ENCODE measurements at places on chromosomes 7 and 10.

GRCh38 chr7:24943096-24943948, 36.7 kb downstream of the OSBPL3 start:
- DNase-seq = no peak

DNA sequence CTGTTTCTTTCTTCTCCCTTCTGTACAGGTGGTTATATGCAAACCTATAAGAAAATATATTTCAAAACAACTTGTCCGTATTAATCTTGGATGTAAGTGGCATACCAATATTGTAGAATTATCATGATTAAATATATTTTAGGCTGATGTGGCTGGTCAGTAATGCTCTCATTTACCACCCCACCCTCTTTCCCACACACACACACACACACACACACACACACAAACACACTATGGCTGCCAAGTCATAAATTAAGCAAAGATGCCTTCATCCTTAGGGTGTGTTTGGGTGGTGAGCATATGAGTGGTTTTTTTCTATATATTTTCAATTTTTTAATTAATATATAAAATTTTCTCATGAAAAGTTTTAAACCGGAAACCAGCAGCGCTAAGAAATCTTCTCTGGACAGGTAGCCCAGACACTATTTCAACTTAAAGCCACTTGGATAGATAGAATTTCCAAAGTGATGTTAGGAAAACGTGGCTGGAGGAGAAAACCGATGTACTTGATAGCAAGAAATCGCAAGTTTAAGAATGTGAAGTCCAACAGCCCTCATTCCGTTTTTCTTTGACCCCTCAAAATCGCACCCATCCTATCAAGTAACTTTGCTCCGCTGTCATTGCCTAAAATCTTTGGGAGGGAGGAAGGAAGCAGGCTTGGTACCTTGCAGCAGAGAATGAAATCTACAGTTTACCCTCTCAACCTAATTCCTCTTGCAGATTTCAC, 171.7 kb downstream of the FAM107B start:
- DNase-seq = no peak

DNA sequence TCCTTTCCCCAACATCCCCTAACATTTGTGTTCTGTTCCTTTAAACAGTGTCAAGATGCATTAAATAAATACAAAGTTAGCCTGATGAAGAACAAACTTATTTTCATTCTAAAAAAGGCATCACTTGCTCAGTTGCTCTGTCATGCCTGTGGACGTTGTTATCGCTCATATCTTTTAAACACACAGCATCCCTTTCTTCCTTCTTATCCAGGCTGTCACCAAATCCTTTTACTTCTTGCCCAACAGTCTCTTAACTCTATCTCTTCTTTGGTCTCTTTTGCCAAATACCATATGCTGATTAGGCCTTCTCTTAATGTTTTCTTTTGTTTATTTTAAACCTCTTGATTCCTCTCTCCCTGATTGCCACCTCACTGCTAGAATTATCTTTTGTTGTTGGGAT, 43.9 kb downstream of the DKK1 start:
- DNase-seq = no peak

DNA sequence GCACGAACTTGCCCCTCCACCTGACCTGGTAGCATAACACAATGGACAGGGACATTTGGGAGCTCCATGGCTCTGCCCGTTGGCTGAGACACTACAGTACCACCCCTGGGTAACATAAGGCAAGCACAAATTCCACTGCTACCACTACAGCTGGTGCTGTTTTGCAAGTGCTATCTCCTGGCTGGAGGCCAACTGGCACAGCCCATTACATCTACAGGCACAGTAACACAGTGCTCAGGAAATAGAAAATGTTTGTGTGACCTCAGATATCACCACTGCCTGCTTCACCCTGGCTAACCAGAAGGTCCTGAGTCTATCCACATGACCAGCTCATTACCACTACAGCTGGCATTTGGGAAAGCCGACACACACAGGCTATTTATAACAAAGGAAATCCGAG, 631.1 kb upstream of the MBL2 start:
- no peak for DNase-seq

GRCh38 chr7:36692456-36692855, 31.8 kb downstream of the AOAH start:
- no peak for DNase-seq

DNA sequence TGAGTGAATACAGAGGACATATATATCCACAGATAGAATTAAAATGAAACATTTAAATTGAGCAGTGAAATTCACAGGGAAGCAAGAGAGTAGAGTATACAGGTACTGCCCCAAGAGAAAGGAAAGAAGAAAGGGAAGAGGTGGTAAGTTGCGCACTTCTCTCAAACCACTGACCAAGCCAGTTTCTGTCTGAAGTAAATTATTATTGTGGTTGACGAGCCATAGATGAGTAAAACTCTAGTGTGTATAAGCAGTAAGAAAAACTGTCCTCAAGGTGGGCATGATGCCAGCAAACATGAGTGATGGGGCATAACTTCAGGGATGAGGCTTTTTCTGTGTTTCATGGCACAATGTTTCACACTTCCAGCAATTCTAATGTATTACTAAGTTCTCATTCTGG, 4.4 kb upstream of the BET1 start:
- no peak for DNase-seq

DNA sequence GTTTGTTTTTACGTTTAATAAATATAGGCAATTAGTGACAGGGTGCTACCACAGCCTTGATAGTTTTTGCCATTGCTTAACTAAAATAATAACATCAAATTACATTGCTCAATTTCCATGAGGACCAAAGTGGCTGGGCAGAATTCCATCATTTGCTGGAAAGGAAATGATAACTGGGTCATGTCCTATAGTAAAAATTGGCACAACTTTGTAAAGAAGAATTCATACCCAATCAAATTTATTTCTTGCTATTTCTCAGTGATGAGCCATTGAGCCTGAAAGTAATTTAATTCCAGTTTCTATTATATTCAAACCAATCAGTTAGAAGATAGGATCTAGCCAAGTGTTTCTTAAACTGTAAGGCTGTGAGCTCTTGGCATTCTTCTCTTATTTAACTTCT, 102.2 kb upstream of the CTTNBP2 start:
- DNase-seq = no peak

DNA sequence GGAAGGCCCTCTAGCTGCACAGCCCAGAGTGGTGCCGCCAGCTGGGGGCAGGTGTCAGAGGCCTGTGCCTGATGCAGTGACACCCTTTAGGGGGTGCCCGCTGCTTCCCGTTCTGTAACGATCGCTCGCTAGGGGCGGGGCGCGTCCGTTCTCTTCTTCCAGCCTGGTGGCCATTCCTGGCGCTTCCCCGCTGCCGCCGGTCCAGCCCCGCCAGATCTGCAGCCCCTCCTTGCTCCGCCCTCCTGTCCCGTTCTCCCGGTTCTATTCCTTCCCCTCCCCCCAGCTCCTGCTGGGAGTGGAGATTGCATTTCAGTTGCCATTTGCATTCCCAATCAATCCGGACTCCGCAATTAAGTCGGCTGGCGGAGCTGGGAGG, 39.2 kb downstream of the AGAP3 start:
- DNase-seq = no peak

- no peak for DNase-seq
Observed at GRCh38 chr7:85237721-85238120, 50.9 kb upstream of the SEMA3D start.

DNA sequence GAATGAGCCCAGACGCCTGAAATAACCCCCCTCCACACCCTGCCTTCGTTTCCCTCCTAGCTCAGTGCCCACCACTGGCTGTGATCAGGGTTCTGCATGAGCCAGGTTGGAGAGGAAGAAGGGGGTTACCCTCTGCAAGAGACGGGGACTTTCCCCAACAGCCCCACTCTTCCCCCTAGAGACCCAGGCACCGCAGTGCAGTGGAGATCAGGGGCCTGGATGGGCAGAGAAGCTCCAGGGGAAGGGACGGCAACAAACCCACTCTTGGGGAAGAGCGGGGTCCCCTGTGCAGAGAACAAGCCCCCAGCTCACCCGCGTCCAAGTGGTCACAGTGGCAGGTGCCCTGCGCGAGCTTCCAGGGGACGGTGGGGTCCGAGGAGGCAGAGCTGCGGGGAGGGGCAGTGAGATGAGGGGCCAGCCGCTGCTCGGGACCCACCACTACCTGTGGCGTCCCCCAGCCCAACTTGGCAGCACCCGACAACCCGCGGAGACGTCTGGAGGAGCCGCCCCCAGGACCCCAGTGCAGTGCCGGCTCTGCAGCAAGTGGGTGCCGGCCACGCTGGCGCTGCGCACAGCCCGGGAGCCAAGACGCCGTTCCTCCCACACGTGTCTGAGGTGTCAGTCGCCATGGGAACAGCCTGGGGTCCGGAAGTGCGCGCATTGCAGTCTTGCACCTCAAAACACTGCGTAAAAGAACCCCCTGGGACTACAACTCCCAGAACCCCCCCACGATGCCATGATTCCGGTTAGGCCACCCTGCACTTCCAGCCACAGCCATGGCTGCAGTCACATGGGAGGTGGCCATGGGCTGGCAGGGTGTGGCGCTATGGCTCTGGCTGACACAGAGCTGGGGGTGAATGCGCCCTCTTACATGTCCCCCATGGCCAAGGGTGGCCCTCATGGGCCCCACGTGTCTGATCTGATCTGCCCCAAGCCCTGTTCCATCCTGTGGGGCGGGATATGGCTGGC, 45.8 kb upstream of the WIPI2 start:
- no peak for DNase-seq

- DNase-seq = no peak
Observed at GRCh38 chr10:125708971-125709503, 10.5 kb upstream of the EDRF1 start.

DNA sequence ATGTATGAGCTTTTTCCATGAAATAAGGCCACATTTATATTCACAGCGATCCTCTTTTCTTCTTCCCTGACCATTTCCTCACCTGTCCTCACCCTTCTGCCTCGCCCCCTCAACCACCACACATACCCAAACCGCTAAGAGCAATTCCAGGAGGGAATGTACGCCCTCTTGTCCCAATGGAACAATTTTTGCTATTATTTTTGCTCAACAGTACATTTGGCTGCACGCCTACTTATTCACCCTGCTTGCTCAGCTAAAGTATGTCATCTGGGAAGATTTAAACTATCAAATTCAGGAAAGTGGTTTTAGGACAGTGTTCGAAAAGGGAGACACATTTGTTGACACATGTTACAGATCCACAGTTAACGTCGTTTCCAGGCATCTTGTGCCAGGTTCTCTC, 252.7 kb downstream of the NEBL start:
- no peak for DNase-seq

DNA sequence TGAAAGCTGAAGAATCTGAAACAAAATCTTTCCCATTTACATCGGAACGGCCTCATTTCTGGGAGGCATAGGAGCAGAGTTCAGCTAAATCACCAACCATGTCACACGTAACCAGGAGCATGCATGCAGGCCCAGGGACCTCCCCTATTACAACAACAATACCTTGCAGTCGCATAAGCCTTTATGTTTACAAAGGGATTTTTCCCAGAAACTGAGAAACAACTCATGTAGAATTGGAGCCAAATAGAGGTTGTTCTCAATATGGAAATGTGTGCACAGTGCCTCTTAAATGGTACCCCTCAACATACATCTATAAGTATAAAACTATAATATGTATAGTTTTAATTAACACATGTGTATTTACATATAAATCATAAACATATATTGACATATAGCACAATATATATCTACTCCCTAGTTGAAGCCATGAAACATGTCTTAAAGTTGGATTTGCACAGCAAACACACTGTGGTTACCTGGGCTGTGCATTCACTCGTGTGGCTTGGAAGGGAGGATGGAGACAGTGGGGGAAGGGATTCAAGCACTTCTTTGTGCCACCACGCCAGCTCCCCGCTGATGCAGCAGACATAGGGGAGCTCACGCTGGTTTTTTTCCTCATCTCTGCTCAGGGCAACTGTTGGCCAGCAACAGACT, 35.0 kb upstream of the DGKI start:
- DNase-seq = no peak

DNA sequence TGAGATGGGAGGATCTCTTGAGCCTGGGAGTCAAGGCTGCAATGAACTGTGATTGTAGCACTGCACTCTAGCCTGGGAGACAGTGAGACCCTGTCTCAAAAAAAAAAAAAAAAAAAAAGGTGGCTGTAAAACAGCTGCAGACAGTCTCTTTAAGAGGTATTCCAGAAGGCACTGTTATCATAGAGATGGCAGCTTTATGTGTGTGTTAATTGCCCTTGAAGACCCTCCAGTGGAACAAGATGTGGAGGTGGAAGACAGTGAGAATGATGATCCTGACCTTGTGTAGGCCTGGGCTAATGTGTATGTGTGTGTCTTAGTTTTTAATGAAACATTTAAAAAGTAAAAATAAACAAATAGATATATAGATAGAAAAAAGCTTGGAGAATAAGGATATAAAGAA, 66.0 kb downstream of the ZNF487 start:
- no peak for DNase-seq

- no peak for DNase-seq
Observed at GRCh38 chr10:15378569-15378968, 7.5 kb upstream of the FAM171A1 start.

DNA sequence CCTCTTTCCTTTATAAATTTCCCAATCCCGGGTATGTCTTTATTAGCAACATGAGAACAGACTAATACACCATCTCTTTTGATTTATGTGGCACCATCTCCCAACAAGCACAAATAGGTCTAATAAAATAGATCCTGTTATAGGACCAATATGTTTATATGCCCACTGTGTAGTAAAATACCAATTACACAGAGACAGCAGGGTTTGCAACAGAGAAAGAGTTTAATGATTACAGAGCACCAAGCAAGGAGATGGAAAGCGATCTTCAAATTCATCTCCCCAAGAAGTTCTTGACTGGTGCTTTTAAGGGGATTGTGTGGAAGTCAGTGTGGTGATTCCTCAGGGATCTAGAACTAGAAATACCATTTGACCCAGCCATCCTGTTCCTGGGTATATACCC, 33.5 kb upstream of the TECTB start:
- DNase-seq = no peak

DNA sequence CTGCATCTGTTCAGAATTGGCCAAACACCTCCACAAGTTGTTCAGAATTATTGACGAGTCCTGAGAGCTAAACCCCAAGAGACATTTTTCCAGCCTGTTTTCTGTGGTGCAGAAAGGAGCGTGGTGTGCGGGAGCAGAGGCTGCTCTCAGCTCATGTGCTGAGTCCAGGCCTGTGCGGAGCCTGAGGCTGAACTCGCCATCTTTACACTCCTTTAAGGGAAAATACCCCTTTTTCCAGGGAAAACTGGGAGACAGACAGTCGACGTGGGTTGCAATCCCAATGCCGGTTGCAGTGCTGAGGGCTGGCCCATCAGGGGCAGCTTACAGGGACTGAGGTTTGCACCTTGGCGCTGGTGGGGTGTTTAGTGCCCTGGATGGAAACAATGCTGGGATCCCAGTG, 112.2 kb downstream of the ADARB2 start:
- DNase-seq = no peak

DNA sequence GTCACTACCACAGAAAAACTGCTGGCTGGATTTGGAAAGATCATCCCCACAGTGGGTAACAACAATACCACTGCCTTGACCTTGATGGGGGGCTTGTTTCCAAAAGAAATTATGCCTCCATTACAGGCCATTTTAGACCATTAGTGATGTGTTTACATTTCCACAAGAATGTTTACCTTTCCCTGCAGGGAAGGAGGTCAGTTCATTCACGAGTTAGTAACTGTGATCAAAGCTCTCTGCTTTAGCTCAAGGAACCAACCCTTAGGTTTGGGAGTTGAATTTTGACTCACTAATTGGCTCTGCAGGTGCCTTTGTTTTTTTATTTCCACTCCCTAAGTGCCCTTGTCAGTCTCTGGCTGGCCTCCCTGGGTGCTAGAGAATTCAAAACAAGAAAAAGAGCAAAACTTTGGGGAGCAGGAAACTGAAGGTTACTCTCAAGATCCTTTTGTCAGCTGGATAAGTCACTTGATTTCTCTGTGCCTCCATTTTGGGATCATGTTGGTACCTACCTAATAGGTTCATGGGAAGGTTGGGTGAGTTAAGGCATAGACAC, 41.1 kb upstream of the NUPR2 start:
- no peak for DNase-seq

Measured in stimulated activated CD4-positive, alpha-beta T cell treated with anti-CD3 and anti-CD28 coated beads, Interleukin-1b, Interleukin-23, amount 100 ng/mL, for 1 hour (primary cell).